Fibroblast of mammary gland (primary cell): ENCODE measurements at places on chromosomes 2 and 18.

DNA sequence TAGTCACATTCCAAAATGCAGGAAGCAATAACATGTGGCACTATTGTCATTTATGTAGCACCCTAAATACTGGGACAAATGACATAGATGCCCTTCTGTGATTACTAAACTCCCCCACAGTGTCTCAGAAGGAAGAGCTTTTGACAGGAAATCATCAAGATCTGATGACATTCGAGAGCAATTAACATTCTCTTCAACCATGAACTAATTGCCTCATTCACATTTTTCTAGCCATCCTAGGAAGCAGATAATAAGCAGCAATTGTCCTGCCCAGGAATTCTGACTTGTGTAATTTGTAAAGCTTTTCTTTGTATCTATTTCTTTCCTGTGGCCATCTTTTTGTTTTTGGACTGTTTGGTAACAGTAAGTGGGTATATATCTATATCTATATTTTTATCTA, 292.6 kb downstream of the TGIF1 start:
- DNase-seq, result no peak

- DNase-seq, result no peak
Measured at GRCh38 chr2:230000118-230000841, 68.4 kb downstream of the SLC16A14 start.

DNA sequence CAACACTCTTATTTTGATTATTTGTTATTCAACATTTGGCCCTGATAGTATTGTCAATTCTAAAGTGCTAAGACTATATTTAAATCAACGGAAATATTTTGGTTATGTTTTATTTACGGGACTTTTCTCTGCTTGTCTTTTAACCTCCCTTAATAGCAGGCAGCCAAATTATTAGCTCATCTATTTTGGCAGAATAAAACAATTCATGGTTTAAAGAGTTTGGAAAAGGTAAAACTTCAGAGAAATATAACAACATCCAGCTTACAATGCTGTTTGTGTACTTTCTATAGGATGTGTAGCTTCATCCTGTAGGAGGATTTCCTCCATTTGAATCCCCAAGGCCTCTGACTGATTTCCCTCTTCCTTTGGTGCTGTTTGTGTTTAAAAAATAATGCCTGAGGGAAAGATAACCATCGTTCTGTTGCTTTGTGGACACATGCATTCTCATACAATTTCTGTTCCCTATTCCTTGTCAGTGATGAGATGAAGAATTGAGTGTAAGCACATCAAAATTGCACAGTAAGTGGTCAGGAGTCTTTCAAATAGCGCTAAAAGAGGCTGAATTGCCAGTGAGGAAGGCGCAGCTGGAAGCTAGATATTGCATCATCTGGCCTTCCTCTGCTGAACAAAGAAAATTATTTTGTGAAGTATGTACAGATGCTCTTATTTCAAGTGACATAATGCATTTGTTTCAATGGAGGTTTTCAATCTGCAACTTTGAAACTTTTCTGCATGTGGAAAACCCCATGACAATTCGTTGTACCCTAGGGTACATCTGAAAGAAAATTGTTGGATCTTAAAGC, 80.3 kb downstream of the CD28 start:
- peak; percentile 82 for DNase-seq

DNA sequence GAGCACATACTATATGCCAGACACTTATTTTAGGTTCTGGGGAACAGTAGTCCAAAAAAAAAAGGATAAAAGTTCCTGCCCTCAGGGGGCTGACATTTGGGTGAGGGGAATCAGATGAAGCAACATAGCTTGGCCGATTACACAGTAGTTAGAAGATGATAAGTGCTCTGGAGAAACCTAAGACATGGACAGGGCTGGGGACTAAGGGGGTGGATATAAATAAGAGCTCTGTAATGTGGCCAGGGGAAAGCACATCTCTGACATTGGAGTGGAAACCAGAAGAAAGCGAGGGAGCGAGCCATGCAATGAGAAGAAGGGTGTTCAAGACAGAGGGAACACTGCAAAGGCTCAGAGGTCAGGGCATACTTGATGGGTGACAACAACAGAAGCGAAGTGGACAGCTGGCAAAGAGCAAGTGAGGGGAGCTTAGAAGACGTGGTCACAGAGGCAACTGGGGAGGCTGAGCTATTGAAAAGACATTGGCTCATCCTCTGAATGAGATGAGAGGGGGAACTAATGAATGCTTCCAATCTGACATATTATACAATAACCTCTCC, 11.4 kb downstream of the TMEM182 start:
- DNase-seq, result no peak

DNA sequence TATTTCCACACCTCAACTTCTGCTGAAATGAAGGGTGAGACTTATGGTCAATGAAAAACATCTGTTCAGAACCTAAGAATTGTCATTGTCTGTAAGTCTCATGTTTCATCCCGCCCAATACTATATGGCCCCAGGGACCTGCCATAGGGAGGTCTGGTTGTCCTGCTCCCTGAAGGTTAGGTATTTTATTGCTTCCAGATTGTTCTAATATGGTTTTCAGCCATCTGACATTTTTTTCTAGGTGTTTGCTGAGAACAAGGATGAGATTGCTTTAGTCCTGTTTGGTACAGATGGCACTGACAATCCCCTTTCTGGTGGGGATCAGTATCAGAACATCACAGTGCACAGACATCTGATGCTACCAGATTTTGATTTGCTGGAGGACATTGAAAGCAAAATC, 7.3 kb downstream of the XRCC5 start:
- no peak for DNase-seq

GRCh38 chr18:13136904-13137669, 81.5 kb upstream of the LDLRAD4 start:
- DNase-seq, result no peak

DNA sequence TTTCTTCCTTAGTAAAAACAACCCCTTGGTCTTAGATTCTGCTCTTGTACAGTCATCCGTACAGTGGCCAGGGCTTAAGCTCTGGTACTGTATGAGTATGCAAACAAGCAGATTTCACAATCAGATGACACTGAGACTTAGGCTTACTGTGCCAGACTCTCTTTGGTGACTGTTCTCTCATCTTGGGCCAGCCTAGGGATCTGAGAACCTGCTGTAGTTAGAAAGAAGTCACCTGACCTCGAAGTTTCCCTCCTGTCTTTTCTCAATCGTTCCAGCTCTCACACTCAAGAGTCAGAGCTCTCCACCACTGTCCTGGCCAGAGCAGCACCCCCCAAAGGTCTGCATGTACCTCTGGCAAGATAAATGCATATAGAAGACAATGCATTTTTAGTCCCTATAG, 63.2 kb downstream of the ZEB2 start:
- peak; percentile 97 for DNase-seq

DNA sequence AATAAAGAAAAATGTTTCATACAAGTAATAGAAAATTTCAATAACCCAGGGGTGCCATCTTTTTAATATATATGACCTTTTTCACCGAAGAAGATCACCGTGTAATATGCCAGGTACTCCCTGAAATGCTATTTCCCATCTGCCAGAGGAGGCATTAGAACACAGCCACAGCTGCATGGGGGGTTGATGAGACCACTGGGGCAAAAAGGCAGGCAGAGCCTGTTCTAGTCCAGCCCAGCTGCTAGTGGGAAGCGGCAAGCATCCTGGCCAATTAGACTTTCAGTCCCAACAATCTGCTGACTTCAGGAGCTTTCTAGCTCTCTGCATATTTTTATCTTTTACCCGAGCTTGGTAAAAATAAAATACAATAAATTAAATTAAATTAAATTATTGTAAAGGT, 362.6 kb downstream of the RIT2 start:
- DNase-seq, result no peak

DNA sequence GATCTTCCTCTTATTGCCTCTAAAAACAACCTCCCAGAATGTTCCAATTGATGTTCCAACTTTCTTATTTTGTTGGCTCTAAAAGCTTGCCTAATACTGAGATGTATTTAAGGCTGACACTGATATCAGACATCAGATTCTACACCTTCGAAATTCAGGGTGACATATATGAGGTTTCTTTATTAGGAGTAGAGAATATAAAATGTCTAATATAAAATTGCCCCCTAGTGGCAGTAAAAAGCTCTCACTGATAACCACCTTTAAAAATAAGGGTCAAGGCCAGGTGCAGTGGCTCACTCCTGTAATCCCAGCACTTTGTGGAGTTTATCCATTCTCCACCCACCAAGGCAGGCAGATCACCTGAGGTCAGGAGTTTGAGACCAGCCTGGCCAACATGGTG, 789.7 kb upstream of the SLC39A10 start:
- DNase-seq, result peak; percentile 2

- peak; percentile 97 for DNase-seq
Measured at GRCh38 chr18:29181151-29181901, 1004.4 kb upstream of the CDH2 start.

- no peak for DNase-seq
Measured at GRCh38 chr2:232688201-232688600, 8.9 kb upstream of the GIGYF2 start.

DNA sequence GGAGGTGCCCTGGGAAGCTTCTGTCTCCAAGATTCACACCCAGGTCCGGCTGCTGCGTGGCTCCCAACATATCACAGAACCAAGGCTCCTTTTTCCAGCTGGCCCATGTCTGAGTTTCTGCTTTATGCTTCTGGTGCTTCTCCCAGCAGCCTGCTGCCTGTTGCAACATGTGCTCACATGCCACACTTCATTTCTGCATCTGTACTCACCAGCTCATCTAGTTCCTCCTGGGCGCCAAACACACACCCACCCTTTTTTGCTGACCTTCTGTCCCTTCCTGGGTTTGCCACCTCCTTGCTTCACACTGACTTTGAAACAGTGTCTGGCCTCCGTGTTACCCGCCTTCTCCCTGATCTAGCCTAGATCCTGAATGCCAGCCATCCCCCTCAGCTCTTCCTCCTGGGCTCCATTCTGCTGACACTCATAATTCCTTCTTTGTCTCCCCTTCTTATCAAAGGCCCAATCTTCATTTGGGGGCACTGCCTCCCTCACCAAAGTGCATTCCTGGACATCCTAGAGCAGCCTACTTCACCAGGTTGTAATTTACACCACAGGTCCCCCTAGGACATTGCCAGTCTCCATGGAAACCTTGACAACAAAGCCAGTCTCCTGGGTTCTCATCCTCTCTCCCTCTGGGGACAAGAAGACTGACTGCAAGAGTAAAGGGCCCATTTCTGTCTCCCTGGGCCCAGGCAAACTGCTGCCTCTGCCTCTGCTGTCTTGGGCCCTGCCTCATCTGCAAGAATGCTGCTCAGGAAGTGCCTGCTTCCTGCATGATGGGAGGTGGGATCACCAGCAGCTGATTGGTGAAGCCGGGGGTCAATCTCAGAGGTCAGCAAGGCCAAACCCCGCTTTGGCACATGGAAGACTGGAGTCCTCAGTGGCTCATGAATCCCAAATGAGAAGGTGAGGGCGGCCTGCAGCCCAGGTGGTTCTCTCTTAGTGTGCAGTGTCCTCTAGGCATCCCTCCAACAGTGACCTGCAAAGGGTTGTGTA, 13.9 kb upstream of the PROM2 start:
- peak; percentile 28 for DNase-seq
